ENCODE measurements at places on chromosomes 5 and 9.

- no peak for DNase-seq
Measured at GRCh38 chr5:174287761-174288160, 242.3 kb downstream of the NSG2 start.

GRCh38 chr9:112180387-112180881 is 5.3 kb upstream of the SUSD1 start:
- DNase-seq: no peak

DNA sequence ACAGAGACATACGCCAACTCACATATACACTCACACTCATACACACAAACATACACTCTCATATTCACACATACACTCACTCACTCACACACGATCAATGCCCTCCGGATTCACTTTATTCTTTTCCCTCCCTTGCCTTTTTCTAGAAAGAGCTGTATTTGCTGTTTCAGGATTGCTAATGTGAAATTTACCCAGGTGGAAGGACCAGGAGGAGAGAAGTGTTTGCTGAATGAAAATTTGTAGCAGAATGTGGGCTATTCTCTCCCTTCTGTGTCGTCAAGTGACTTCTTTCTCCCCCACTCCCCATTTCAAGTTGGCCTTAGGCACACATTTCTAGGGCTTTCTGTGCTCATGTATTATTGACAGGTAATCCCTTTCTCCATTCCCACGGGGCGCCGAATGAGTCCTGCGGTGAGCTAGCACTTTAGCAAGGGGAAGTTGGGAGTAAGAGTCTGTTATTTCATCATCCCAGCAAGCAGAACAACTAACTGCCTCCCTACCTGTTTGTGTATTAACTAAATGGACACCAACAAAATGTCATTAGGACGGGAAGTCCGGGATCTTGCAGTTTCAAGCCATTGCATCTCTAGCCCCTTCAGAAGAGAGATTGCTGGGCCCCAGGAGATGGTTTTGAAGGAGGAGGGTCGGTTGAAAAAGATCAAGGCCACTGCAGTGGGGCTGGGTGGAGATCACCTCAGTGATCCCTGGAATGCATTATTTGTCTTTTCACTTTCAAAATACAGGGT is 97.1 kb upstream of the TAF11L2 start:
- DNase-seq: no peak

- DNase-seq: no peak
Measured at GRCh38 chr5:173981185-173981761, 7.7 kb upstream of the C5orf47 start.

- no peak for DNase-seq
Measured at GRCh38 chr9:135547756-135548736, 2.1 kb downstream of the OBP2A start.

DNA sequence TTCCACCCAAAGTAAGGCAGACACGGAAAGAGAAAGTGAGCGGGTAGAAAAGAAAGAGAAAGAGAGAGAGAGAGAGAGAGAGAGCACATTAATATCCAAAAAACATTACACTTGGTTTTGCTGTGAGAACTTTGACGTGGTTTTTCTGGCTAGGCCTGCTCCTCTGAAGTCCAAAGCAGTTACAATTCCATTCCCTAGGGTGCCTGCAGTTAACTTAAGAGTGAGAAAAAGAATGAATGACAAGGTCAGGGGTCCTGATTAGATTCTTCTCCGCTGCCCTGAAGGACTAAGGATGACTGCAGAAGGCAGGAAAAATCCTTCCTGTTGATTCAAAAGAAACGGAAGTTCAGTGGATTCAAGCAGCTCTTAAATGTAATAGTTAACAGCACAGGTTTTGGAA is 589.8 kb downstream of the PRELID2 start:
- DNase-seq: peak; percentile 6

GRCh38 chr5:138464008-138464387 is 1.3 kb upstream of the EGR1 start:
- peak; percentile 90 for DNase-seq

DNA sequence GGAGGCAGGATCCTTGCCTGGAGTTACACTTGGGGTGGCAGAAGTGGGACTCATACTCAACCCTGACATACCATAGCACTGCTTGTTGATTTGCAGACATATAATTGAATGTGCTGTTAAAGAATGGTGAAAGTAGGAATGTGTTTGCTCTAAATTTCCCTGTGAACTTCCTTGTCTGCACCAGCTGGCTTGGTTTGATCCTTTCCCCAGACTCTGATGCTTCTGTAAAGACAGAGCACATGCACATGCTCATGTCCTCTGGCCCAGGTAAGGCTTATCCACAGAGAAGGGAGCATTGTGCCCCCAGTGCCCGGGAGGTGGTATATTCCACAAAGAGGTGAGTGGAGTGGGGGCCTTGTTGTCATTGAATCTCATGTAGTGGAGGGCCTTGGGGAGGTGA is 138.0 kb upstream of the STC2 start:
- no peak for DNase-seq

DNA sequence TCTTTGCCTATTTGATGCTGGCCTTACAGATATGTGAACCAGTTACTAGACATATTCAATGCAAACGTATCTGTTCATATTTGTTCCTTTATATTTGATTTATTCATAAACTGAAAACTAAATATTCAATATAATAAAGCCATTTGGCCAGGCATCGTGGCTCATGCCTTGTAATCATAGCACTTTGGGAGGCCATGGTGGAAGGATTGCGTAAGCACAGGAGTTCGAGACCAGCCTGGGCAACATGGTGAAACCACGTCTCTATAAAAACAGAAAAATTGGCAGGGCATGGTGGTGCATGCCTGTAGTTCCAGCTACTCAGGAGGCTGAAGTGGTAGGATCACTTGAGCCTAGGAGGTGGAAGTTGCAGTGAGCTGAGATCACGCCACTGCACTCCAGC is 49.2 kb upstream of the CTNNAL1 start:
- DNase-seq: no peak

DNA sequence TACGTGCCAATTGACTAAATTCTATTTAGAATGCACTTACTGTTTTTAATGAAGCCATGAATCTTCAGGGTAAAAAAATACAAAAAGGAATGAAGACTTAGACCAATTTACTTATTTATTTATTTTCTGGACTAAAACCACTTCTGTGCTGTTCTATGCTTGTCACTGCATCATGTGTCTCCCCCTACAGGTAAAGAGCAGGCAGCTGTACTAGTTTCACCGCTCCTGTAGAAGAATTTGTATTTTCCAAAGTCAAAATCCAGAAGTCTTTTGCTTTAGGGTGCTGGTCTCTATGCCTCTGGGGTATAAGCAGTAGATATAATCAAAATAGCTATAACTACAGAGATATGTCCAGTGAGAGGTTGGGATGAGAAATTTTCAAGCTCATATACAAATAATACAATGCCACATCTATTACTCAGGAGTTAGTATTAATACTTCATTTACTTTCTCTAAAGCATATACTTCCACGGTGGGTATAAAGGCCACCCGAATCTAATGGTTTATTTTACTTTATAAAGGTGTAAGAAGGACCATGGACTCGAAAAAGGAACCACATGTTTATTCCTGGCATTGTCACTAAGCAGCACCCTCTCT is 591.5 kb downstream of the RAB3C start:
- DNase-seq: peak; percentile 85

- DNase-seq: no peak
Measured at GRCh38 chr5:104998572-104998971, 1436.0 kb upstream of the NUDT12 start.

DNA sequence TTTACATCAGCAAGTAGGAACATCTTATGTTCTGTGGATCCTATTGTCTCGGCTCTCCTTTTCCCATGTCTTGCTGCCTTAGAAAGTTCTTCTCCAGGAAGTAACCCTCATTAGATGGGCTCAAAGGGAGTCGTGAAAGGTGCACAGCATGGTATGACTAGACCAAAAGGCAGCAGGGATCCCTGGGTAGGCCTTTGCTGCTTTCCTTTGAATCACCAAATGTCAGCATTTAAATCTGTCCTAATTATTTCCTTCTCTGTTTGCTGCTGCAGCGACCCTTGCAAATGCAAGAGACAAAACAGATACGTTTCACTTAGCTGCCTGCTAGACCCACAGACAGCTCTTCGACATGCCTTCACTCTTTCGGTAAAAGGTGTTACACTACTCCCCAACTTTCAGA is 218.4 kb downstream of the ACTL7B start:
- DNase-seq: no peak

DNA sequence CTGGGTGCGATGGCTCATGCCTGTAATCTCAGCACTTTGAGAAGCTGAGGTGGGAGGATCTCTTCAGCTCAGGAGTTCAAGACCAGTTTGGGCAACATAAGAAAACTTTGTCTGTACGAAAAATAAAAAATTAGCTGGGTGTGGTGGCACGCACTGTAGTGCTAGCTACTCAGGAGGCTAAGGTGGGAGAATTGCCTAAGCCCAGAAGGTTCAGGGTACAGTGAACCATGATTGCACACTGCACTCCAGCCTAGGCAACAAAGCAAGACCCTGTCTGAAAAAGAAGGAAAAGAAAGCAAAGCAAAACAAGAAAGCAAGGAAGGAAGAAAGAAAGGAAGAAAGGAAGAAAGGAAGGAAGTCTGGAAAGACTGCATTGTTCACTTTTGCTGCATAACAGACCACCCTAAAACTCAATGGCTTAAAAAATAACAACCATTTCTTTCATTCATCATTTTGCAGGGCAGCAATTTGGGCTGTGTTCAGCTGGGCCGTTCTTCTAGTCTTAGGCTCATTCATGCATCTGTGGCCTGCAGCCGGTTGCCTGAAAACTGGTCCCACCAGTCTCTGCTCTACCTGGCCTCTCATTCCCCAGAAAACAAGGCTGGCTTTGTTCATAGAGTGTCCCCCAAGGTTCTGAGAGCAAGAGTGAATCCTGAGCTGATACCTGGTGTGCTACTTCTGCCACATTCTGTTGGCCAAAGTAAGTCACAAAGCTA is 82.4 kb upstream of the MIER3 start:
- DNase-seq: no peak

- peak; percentile 74 for DNase-seq
Measured at GRCh38 chr9:136372561-136373299, 739 bp downstream of the CARD9 start.

DNA sequence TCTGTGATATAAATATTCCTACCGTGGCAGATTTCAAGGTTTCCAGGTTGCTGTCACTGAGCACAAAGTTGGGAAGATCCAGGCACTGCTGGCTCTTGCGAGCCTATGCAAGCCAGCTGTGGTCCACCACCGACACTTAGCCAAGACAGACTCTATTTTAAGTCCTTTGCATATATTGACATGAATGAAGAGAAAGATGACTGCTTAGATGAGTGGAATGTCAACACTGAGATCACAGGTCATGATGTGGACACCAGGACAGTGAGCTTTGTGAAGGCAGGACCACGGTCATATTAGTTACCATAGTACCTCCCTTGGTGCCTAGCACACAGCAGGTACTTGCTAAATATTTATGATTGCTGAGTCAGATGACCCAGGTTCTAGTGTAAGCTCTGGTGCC is 217.0 kb downstream of the PAPPA start:
- no peak for DNase-seq

- no peak for DNase-seq
Measured at GRCh38 chr5:39815711-39816110, 390.9 kb upstream of the DAB2 start.

- DNase-seq: no peak
Measured at GRCh38 chr5:11520241-11520930, 383.9 kb downstream of the CTNND2 start.

DNA sequence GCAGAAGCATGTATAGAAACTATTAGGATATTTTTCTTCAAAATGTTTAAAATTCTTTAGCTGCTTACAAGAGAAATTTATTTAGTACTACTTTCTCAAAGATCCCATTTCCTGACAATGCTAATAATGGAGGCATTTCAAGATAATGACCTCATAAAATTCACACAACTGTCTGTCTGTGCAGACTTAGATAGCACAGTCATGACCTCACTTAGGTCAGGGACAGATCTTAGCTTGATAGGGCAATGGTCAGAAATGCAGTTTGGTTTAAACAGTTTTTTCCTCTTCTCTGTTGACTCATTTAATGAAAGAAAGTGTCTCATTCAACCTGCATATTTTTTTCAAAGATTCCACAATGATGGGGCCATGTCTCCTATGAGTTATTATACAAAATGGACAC is 128.4 kb downstream of the GRIA1 start:
- no peak for DNase-seq

DNA sequence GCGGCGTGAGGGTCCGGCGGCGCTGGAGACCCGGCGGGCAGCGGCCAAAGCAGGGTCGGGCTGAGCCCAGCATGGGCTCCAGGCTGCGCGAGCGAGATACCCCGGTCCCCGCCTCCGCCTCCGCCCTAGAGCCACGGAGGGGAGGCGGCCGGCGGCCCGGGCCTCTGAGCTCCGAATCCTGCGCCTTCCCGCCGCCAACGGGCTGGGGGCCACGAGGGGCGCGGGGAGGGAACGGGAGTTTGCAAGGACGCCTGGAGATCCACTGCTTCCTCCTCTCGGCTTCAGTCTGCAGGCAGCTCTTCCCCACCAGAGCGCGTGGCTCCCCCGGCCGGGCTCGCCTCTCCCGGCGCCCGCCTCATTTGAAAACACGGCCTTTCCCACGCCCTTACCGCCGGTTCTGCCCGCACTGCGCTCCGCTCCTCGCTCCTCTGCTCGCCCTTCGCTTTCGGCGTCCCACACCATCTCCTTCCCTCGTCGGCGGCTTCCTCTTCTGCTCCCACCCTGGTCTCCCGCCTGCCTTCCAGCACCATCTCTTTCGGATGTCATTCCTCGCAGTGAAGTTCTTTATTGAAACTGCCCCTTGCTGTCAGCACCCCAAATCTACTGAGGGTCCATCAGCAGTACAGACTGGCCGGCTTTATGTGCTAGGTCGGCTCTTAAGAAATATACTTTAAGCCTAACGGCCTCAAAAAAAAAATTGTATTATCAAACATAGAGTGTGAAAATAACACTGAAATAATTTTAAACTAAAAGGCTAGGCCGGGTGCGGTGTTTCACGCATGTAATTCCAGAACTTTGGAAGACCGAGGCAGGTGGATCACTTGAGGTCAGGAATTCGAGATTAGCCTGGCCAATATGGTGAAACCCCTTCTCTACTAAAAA is 105.0 kb upstream of the FAM120A start:
- DNase-seq: no peak

DNA sequence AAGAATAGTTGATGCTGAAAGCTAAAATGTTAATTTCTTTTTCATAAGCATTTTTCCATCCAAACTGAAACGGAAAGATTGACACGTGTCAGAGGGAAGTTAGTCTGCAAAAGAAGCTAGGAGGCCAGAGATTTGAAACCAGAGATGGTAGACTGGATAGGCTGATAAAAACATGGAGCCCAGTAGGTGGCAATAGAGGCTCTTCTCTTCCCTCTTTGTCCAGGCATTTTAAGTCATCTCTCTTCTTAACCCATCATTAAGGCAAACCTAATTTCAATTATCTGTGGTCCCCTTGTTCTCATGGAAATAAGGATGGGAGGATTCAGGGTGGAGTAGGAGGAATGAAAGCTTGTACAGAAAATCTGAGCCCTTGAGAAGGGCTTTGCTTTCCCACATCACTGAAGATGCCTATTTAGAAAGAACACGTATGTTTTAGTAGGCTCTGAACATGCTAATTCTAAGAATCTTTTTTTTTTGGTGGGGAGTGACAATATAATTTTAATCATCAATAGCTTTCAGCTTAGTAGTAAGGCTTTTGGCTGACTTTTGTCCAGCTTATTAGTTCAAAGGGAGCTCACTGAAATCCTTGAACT is 66.6 kb downstream of the ZNF474 start:
- DNase-seq: peak; percentile 51
